ENCODE measurements at places on chromosomes 4 and X. TPM values are rescaled to one million over a fixed set of nuclear protein-coding genes. Genes with fewer than 3 reads are reported as not detected.

DNA sequence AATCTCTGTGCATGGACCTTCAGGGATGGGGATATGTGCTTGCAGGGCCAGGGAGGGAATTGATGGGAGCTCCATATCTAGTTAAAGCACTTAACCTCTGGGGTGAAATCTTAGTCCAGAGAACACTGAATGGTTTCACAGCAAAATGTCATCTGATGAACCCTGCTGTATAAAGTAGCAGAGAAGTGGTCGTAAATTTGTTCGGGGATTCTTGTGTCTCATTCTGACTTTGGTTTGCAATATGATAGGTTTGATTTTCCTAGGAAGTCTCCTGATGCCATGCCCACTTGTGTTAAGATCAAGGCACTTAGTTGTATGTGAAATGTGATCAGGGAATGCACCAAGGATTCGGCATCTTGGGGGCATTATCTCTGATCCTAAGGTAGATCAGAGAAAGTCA lies 96.9 kb downstream of the NHS start:
- H3K27me3 ChIP-seq: no peaks in the 10 kb centered on the region
- no peaks in the 10 kb centered on the region for H3K36me3 ChIP-seq
- H3K4me1 ChIP-seq: peaks cover 2% of the 10 kb centered on the region

The PCDH10 gene
- 10.8 TPM for total RNA-seq

- no peak overlapping the region for H3K4me3 ChIP-seq
- H3K4me1 ChIP-seq: peaks cover 7% of the 10 kb centered on the region
- H3K36me3 ChIP-seq: no peaks in the 10 kb centered on the region
- peak overlapping the region; percentile 9 for H3K27ac ChIP-seq
- DNase-seq: peak; percentile 9
- H3K27me3 ChIP-seq: no peaks in the 10 kb centered on the region
Observed at GRCh38 chr4:20572976-20573375, 127.3 kb upstream of the PACRGL start.

GRCh38 chrX:129652565-129653169 lies 2.1 kb downstream of the APLN start:
- peaks cover 10% of the 10 kb centered on the region for H3K4me1 ChIP-seq
- H3K4me3 ChIP-seq: no peak overlapping the region
- peaks cover 11% of the 10 kb centered on the region for H3K27me3 ChIP-seq
- no peaks in the 10 kb centered on the region for H3K36me3 ChIP-seq
- H3K27ac ChIP-seq: no peak overlapping the region
- DNase-seq: no peak

DNA sequence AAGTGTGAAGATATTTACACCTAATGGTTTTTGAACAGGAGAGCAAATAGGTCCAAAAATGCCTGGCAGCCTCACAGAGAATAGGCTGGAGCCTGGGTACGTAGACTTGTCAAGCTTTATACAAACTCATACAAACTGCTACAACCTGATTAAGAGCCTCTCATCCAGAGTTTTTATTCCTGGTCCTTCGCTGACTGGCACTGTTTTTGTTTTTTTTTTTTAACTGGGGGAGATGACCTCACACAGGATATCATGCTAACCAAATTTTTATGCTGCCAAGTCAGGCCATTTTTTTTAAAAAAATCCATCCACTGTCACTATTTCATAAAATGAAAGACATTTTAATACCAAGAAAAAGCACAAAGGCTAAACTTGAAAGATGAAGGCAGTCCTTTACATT lies 1.9 kb downstream of the FAM114A1 start:
- no peak overlapping the region for H3K27ac ChIP-seq
- H3K4me3 ChIP-seq: no peak overlapping the region
- H3K27me3 ChIP-seq: peaks cover 7% of the 10 kb centered on the region
- peaks cover 14% of the 10 kb centered on the region for H3K4me1 ChIP-seq
- DNase-seq: no peak

The SMIM43 gene
- total RNA-seq: 19.8 TPM

The HSD17B13 gene
- not detected for total RNA-seq

- no peaks in the 10 kb centered on the region for H3K27me3 ChIP-seq
- H3K36me3 ChIP-seq: no peaks in the 10 kb centered on the region
- no peak for DNase-seq
- H3K4me1 ChIP-seq: no peaks in the 10 kb centered on the region
Observed at GRCh38 chr4:158197194-158197776, 13.0 kb upstream of the TMEM144 start.

DNA sequence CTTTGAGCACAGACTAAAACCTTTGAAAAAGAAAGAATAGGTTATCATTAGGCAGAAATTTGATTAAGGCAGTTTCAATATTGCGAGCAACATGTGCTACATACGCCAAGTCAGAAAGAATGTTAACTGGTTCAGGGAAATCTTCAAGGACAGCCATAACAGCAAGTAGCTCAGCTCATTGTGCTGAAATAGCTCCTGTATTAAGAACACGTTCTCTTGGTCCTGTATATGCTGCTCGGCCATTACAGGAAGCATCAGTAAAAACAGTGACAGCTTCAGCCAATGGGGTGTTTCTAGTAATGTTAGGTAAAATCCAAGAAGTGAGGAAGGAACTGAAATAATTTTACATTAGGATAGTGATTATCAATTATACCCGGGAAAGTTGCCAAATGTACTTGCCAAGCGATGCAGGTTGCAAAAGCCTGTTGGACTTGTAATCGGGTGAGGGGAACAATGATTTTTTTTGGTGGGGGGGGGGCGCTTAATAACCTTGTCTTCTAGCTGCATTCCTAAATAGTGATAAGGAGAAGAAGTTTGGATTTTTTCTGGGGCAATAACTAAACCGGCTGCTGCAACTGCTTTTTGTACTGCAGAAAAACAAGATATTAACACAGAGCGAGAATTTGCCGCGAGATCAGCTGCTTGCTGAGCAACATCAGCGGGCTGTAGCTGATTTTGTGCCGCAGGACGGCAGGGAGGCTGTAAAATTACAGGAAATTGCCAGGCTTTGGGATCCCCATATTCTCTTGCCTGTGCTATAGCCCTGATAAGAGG lies 49.4 kb upstream of the RASSF6 start:
- peaks cover 7% of the 10 kb centered on the region for H3K27me3 ChIP-seq
- no peak overlapping the region for H3K27ac ChIP-seq
- no peak overlapping the region for H3K4me3 ChIP-seq
- no peaks in the 10 kb centered on the region for H3K4me1 ChIP-seq

DNA sequence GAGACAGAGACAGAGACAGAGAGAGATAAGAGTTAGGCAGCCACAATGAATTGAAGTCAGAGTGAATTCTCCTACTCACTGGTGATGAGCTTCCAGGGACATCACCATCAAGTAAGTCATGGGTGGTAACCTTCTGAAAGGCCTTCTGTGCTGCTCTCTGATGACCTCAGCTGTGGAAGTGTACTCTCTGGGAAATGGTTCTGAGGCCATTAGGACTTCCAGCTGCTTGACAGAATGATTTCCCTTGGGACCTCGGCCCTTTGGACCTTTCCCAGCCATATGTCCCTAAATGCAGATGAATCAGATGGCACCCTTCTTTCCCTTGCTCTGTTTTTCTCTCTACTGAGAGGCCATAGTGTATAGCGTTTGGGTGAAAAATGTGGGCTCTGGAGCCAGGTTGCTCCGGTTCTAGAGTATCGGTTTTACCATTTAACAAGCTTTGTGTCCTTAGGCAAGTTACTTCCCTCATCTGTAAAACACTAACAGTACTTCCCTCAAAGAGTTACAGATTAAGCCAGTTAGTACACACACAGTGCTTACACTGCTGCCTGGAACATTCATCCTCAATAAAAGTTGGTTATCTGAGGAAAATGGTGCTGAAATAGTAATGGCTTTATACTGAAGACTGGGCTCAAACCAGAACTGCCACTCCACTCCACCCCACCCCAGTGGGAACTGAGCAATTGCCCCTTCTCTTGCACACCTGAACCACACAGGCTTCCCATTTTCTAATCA lies 7.6 kb downstream of the SEPTIN11 start:
- H3K4me1 ChIP-seq: peaks cover 61% of the 10 kb centered on the region
- no peak for DNase-seq
- peak overlapping the region; percentile 23 for H3K27ac ChIP-seq
- H3K4me3 ChIP-seq: no peak overlapping the region
- peaks cover 5% of the 10 kb centered on the region for H3K27me3 ChIP-seq
- peaks cover 11% of the 10 kb centered on the region for H3K36me3 ChIP-seq

DNA sequence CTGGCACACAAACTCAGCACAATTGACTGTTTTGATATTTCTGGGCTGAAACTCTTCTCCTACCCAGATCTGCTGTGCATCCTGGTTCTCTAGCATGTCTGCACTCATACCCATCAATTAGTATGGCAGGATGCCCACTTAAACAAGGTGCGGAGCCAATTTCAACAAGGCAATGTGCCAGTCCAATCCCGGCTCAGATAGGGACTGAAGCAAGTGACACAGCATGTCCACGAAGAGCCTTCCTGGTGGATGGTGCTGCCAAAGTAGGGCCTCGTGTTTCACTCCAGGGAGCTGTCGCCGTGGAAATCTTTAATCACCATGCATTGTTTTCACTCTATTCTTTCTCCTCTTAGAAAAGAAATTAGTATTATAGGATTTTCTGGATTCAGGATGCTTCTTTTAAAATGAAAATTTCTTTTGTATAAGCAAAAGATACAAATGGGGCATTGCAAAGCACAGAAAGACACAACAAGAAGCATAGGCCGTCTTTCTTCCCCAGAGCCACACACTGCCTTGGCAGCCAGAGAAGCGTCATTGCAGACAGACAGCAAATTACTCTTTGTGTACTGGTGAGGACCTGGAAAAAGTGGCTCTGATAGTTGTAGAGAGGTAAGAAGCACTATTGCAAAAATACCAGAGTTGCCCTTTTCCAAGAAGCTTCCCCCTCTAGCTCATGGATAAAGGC lies 40.6 kb upstream of the LSM6 start:
- H3K27ac ChIP-seq: no peak overlapping the region
- H3K4me1 ChIP-seq: no peaks in the 10 kb centered on the region
- no peak overlapping the region for H3K4me3 ChIP-seq

The STK32B gene
- 0.56 TPM for total RNA-seq

DNA sequence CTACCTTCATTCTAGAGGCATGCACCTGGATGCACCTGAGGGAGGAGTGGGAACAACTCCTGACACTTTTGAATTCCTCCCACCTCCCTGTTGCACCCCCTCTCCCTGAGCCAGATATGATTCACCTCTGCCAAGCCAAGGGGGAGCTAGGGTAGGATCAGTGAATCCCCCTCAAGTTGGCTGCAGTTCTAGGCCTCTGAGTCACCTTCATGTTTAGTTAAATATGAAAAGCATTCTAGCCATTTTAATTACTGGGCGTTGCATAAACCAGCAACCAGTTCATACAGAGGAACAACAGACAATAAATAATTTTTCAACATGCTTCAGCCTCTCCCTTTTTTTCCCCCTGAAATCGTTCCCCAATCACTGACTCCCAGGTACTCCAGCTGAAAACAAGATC lies 1440.2 kb downstream of the ADGRL3 start:
- H3K4me1 ChIP-seq: no peaks in the 10 kb centered on the region
- H3K27ac ChIP-seq: no peak overlapping the region

- DNase-seq: no peak
- peaks cover 6% of the 10 kb centered on the region for H3K4me1 ChIP-seq
- peaks cover 2% of the 10 kb centered on the region for H3K27me3 ChIP-seq
- H3K36me3 ChIP-seq: no peaks in the 10 kb centered on the region
Observed at GRCh38 chr4:185261946-185262345, 52.5 kb downstream of the SNX25 start.

The IGBP1 gene
- 69.1 TPM for total RNA-seq

DNA sequence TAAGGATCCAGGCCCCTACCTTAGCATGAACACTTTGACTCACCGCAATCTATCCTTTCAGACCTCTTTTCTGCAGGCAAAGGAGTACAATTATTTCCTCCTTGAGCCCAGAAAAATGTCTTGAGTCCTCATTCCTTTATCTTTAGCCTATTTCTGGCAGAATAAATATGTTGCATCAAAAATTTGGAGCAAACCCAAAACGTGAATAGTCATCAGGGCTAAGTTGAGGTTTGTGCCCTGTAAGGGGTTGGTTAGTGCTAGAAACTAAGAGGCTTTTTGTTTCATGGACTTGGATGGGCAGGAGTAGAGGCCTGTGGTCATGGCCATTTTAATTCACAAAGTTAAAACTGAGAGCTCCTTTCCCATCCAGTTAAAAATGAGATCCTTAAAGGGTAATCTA lies 460.3 kb downstream of the GBA3 start:
- H3K36me3 ChIP-seq: no peaks in the 10 kb centered on the region
- H3K4me1 ChIP-seq: no peaks in the 10 kb centered on the region
- DNase-seq: no peak
- no peak overlapping the region for H3K4me3 ChIP-seq
- no peak overlapping the region for H3K27ac ChIP-seq

GRCh38 chrX:43559644-43560043 lies 96.5 kb upstream of the MAOA start:
- H3K4me1 ChIP-seq: no peaks in the 10 kb centered on the region
- no peak overlapping the region for H3K4me3 ChIP-seq
- H3K27me3 ChIP-seq: peaks cover 2% of the 10 kb centered on the region
- no peak overlapping the region for H3K27ac ChIP-seq

DNA sequence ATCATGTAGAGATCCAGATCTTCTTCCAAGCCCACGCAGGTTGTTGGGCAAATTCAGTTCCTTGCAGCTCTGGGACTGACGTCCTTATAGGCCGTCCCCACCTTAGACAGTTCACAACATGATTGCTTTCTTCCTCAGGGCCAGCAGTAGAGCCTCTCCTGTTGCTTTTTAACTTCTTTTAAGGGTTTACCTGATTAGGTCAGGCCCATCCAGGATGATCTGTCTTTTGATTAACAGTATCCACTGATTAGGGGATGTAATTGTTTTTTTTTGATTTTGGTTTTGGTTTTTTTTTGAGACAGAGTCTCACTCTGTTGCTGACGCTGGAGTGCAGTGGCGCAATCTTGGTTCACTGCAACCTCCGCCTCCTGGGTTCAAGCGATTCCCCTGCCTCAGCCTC lies 109.1 kb upstream of the BMPR1B start:
- no peak overlapping the region for H3K4me3 ChIP-seq
- no peak overlapping the region for H3K27ac ChIP-seq
- DNase-seq: no peak
- H3K4me1 ChIP-seq: peaks cover 10% of the 10 kb centered on the region
- peaks cover 15% of the 10 kb centered on the region for H3K36me3 ChIP-seq

DNA sequence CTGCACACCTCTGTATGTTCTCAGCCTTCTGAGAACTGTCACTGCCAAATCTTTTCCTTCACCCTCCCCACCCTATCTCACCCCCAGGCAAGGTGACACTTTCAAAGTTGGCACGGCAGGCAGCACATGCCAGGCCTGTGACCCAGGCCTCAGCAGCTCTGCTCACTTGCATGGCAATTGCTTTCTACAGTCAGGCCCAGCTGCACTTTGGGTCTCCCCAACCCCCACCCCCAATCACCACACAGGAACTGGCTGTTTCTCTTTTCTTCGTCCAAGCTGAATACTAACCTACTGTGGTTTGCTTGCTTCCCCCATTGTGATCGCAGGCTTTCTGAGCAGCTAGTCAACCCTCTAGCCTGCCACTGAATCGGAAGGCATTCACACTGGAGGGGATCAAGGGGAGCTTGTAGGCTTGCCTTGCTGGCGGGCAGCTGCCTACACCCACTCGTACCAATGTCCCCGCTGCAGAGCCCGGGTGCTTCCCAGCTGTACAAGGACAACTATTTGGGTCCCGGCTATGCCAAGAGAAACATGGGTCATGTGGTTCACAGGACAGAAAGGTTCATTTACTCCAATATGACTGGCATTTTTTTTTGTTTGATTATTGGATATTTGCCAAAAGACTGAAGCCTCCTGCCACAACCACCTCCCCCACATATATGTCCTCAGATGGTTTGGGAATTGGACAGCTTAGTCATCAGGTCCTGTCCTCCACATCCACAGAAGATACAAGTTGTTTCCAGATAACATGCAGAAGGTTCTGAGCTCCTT lies 28.1 kb downstream of the SLC25A43 start:
- DNase-seq: no peak
- no peak overlapping the region for H3K27ac ChIP-seq
- no peaks in the 10 kb centered on the region for H3K36me3 ChIP-seq
- H3K27me3 ChIP-seq: no peaks in the 10 kb centered on the region
- H3K4me1 ChIP-seq: peaks cover 3% of the 10 kb centered on the region

The SPANXD gene
- total RNA-seq: not detected

The SLC16A2 gene
- 32.4 TPM for total RNA-seq
